ENCODE measurements at places on chromosomes 4 and X.

DNA sequence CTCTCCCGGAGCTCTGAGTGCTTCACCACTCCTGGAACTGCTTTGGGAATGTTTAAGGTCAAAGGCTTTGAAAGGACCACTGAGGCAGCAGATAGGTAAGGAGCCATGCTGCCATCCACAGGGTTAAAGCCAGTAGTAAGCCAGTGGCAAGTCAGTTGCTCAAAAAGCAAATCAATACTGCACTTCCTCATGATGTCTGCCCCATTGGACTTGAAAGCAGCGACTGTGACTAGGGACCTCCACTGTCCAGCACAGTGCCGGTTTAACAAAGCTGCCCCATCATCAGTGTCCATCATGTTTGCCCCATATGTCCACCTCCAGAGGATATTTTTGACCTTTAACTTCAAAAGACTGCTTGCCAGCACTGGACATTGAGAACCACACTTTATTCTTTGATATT is 49.9 kb upstream of the FGF13 start:
- DNase-seq, result no peak

- no peak for DNase-seq
Measured at GRCh38 chr4:37989398-37990260, 29.4 kb downstream of the PTTG2 start.

GRCh38 chrX:110168585-110168984 is 149.3 kb downstream of the AMMECR1 start:
- no peak for DNase-seq

GRCh38 chr4:73520821-73521220 is 39.3 kb downstream of the AFM start:
- DNase-seq, result no peak

GRCh38 chrX:41236629-41237028 is 97.3 kb upstream of the DDX3X start:
- DNase-seq, result no peak

DNA sequence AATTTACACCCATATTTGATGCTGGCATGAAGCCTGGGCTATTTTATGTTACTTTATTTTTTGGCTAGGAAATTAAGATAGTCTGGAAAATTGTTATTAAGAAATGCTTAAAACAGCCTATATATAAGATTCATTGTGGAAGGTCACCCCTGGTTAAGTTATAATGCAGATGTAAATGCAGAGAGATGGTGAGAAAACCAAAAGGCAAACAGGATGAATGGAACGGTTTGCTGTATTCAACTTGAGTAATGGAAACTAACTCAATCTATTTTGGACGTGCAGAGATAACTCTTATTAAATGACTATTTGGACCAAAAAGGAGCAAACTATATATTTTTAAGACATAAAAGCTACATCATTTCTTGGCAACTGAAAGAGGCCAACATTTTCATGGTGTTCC is 446.3 kb upstream of the FRG1 start:
- DNase-seq, result no peak

DNA sequence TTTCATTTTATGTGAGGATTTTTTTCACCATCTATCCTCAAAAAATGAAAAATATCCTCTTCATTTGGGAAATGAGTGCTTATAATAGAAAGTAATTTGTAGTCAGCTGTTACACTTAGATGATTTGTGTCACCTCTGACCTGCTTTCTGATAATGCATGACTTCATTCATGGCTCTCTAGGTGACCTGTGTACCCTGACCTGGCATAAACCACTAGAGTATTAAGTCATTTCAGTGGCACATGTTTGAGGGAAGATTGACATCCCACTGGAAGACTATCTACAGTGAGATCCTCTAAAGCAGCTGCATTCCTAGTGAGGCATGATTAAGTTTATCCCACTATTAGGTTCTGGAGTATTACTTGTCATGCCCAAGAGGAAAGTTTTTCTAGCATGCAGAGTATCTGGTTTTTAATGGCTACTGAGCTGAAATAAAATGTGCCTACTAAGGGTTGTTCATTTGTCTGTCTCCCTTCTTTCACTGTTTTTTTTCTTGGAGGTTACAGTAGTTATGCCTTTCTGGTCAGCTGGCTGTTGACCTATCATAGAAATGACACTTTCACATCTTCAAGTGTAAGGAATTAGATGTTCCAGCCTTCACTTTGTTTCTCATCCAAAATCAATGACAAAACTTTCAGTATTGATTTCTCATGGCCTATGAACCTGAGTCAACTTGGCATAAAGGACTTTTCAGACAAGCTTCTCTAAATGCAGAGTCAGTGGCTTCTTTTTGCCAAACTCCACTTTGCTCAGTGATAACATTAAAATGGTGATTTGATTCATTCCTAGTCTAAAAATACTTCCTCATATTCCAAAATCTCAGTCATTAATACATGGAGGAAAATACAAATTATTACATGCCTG is 33.1 kb downstream of the TET2 start:
- DNase-seq, result no peak

- DNase-seq, result peak; percentile 71
Measured at GRCh38 chrX:130091980-130092522, 18.2 kb downstream of the ELF4 start.

Data from stimulated activated CD8-positive, alpha-beta memory T cell treated with anti-CD3 and anti-CD28 coated beads, Interleukin-7, amount 100 ng/mL, for 1 hour (primary cell).